ENCODE measurements at places on chromosomes 13 and 19. TPM values are rescaled to one million over a fixed set of nuclear protein-coding genes. Genes with fewer than 3 reads are reported as not detected.

DNA sequence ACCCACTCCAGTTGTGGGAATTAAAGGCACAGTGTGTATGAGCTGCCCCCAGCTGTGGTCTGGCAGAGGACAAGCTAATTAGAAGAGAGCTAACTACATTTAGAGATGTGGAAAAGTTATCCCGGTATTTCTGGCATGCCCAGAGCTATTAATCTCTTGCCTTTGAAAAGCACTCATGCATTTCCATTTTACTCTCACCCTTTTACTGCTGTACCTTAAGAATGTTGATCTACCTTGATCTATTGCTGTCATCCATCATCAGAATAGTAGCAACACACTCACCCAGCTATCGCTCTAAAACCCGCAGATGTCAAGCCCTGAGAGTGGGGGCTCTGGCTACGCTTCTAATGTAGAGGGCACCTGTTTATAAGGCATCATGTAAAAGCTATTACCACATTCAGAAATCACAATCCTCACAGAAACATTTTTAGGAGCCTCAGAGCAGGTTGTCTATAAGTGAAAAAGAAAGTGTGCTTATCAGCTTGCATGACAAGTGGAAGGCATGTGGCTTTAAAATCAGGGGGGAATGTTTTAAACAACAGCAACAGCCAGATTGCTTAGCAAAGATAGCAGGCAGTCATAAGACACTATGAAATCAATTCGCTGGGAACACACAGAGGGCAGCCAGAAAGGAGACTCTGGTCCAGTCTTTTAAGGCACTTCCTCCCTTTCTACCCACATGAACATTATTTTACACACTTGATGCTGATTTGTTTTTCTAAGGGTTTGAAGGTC, 224.2 kb upstream of the IRS2 start:
- DNase-seq, result no peak
- no peaks in the 10 kb centered on the region for H3K4me1 ChIP-seq
- H3K27me3 ChIP-seq, result no peaks in the 10 kb centered on the region
- no peaks in the 10 kb centered on the region for H3K36me3 ChIP-seq

ZNF491 gene
- 3.2 TPM for total RNA-seq

GRCh38 chr19:45462174-45462573, 5.6 kb upstream of the FOSB start:
- no peaks in the 10 kb centered on the region for H3K36me3 ChIP-seq
- no peaks in the 10 kb centered on the region for H3K27me3 ChIP-seq
- no peak for DNase-seq
- no peak overlapping the region for H3K27ac ChIP-seq
- no peaks in the 10 kb centered on the region for H3K4me1 ChIP-seq

GRCh38 chr13:32334671-32335070, 19.4 kb downstream of the BRCA2 start:
- no peaks in the 10 kb centered on the region for H3K4me1 ChIP-seq
- H3K27me3 ChIP-seq, result no peaks in the 10 kb centered on the region
- DNase-seq, result no peak

KIR2DL1 gene
- total RNA-seq, result not detected

C1QTNF9B gene
- total RNA-seq, result not detected

DNA sequence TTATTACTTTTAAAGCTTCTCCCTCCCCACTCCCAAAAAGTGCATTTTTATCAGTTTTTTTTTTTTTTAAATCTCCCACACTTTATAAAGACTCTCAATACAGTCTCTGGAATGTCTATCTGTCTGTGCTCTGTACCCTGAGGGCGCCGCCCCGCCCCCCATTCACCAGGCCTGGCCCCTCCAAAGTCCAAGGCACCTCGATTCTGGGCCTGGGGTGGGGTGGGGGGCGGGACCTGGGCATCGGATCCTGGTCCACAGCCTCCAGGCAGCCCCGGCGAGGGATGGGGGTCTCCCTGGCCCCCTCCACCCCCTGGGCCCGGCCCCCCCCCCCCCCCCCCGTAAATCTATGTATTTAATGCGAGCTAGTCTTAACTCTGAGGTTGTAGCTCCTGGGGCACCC, 23.3 kb downstream of the ZBTB7A start:
- no peaks in the 10 kb centered on the region for H3K27me3 ChIP-seq
- no peak overlapping the region for H3K27ac ChIP-seq
- no peak for DNase-seq
- H3K36me3 ChIP-seq, result peaks cover 4% of the 10 kb centered on the region

Data from thyroid gland (tissue), 4 donors.